ENCODE measurements at places on chromosomes 16 and 17. TPM values are rescaled to one million over a fixed set of nuclear protein-coding genes. Genes with fewer than 3 reads are reported as not detected.

PDILT gene
- not detected for total RNA-seq

PERCC1 gene
- not detected for total RNA-seq

DLX4 gene
- not detected for total RNA-seq

RTN4RL1 gene
- total RNA-seq: 0.13 TPM

SGCA gene
- not detected for total RNA-seq

CEMP1 gene
- not detected for total RNA-seq

MLKL gene
- total RNA-seq: 6.3 TPM

KRT9 gene
- total RNA-seq: 0.51 TPM

KRTAP9-7 gene
- total RNA-seq: not detected

SLC12A3 gene
- total RNA-seq: not detected

C1QBP gene
- total RNA-seq: 394 TPM

ABCA3 gene
- total RNA-seq: 0.51 TPM

DHRS7C gene
- total RNA-seq: not detected

SPATA2L gene
- 14.2 TPM for total RNA-seq

CXCL16 gene
- total RNA-seq: 12.7 TPM

CHD9NB gene
- 2.0 TPM for total RNA-seq

CDH8 gene
- total RNA-seq: 2.6 TPM

LGALS9B gene
- total RNA-seq: 0.26 TPM

SPEM2 gene
- total RNA-seq: not detected

IGF2BP1 gene
- not detected for total RNA-seq

CARD14 gene
- 8.7 TPM for total RNA-seq

LRRC37A gene
- 1.9 TPM for total RNA-seq

DBNDD1 gene
- total RNA-seq: 5.6 TPM

SEPTIN1 gene
- total RNA-seq: not detected

CASKIN2 gene
- 3.9 TPM for total RNA-seq

NDUFB10 gene
- total RNA-seq: 115 TPM

PARD6A gene
- total RNA-seq: 4.4 TPM

SAMD14 gene
- 0.26 TPM for total RNA-seq

KCNJ18 gene
- total RNA-seq: not detected

PRSS33 gene
- total RNA-seq: not detected

MEIOB gene
- total RNA-seq: not detected

ATAD5 gene
- 0.38 TPM for total RNA-seq

OR3A3 gene
- total RNA-seq: not detected

APOBR gene
- total RNA-seq: not detected
